ENCODE measurements at places on chromosomes 4 and X.

GRCh38 chr4:84503495-84504437 is 4.7 kb upstream of the NKX6-1 start:
- DNase-seq = no peak

- no peak for DNase-seq
Observed at GRCh38 chr4:54779476-54780148, 121.9 kb downstream of the KIT start.

GRCh38 chrX:152896450-152896849 is 1.4 kb upstream of the ZNF185 start:
- DNase-seq = no peak

GRCh38 chr4:39574946-39575345 is 47.7 kb upstream of the UGDH start:
- DNase-seq = no peak

GRCh38 chrX:105463473-105463872 is 243.0 kb upstream of the TEX13A start:
- no peak for DNase-seq

DNA sequence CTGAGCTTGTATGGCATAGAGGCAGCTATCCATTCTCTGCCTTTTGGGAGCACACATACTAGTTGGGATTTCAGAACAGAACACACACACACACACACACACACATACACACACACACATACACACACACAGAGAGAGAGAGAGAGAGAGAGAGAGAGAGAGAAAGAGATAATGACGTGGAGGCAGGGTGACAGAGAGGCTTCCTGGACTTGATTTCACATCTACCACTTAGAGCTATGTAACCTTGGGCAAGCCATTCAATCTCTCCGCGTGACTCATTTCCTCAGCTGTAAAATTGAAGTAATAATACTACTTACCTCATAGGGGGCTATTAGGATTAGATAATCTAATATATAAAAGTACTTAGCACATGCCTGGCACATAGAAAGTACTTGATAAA is 12.3 kb upstream of the GRIA3 start:
- DNase-seq = no peak

DNA sequence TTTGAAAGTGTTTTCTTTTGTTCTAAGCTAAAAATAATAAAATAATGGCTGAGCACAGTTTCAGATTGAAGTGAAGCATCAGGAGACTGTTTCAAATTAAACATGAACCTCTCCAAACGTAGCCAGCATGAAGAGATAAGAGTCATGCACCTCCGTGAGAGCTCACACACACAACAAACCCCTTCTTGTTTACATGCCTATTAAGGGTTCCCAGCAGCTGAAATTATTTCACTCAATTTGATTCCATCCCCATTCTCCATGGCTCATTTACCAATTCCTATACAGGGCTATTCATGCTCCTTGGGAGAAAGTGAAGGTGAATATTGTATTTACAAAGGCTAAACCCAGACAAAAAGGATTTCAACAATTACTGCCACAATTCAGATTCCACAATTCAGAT is 954.1 kb upstream of the INTU start:
- no peak for DNase-seq

- no peak for DNase-seq
Observed at GRCh38 chr4:62126064-62126732, 926.1 kb downstream of the ADGRL3 start.

DNA sequence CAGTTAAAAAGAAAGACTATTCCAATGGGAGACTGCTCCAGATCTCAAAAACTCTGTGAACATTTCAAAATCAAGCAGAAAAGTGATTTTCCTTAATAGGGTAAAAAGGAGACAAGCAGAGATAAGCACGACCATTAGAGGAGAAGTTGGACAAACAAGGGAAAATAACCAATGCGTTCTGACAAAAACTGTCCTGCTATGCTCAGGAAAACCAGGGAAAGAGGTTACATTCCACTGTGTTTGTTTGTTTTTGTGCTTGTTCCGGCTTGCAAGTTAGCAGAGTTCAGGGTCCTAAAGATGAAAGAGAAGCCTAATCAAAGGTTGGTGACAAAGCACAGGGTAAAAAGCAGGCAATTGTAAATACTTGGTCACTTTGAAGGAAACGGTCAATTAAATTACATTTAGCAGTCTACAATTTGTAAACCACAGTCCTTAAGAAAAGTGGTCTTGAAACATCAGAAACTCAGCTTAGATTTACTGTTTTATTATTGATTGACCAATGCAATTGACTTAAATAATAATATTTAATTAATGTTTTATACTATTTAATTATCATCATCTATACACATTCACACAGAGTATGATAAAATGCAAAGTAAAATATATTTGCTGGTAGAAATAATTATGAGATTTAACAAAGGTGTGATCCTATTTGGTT is 186.2 kb upstream of the CPXCR1 start:
- no peak for DNase-seq

DNA sequence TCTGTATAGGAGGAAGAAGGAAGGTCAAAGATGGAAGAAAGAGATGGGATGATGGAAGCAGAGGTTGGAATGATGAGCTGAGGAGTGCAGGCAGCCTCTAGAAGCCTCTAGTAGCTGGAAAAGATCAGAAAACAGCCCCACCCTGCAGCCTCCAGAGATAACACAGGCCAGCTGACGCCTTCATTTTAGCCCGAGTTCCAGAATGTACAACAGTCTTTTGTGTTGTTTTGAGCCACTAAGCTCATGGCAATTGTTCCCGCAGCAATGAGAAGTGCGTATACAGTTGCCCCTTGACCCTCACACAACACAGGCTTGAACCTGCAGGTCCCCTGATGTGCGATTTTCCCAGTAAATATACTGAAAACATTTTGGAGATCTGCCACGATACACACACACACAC is 72.0 kb downstream of the WFS1 start:
- DNase-seq = no peak

DNA sequence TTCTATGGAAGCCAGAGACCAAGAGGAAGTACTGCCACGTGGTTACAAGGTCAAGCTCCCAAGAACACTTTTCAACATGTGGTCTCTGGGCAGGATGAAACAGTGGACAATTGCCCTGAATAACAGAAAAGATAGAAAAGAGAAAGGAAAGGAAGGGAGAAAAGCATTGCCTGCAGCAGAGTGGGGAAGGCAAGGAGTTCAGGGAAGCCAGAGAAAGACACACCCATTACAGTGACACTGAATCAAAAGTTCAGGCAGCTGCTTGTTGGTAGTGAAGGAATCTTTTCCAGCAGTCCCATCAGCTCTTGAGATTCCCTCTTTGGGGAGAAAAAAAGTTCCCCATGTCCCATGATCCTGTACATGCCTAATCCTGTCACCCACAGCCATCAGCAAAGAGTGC is 80.5 kb downstream of the EIF4E start:
- no peak for DNase-seq

DNA sequence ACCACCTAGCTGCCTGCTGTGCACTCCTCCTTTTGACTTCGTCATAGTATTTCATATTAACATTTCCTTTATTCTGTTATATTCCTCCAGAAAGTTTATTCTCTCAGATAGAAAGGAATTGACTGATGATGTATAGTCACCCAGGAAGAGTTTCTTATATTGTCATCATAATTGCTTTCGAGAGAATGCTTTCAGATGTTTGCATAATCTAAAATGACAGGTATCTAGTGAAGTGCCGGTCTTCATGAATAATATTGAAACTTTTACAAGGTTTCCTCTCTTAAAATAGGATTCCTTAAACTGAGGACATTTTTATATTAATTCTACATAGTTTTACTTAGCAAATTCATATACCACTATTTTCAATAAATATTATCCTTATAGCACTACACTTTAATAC is 10.1 kb downstream of the SEC24D start:
- no peak for DNase-seq

GRCh38 chr4:110633358-110634341 is 10.8 kb upstream of the PITX2 start:
- no peak for DNase-seq

GRCh38 chr4:17475481-17475880 is 36.4 kb downstream of the QDPR start:
- DNase-seq = no peak

DNA sequence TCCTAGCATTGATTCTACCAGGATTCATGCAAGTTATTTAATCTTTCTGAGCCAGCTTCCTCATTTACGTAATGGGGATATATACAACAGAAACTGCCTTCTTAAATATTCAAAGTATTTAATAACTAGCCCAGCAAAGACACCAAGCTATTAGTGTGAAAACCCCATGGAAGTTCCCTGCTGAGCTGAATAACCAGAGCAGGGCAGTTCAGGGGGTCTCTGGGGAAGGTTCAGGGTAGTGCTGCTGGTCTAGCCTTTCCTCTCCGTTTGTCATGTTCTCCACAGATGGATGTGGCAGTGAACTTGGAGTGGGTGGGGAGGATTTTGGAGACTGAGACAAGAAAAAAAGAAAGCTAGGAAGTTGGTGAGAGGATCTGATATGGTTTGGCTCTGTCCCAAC is 240.8 kb upstream of the TAPT1 start:
- no peak for DNase-seq

DNA sequence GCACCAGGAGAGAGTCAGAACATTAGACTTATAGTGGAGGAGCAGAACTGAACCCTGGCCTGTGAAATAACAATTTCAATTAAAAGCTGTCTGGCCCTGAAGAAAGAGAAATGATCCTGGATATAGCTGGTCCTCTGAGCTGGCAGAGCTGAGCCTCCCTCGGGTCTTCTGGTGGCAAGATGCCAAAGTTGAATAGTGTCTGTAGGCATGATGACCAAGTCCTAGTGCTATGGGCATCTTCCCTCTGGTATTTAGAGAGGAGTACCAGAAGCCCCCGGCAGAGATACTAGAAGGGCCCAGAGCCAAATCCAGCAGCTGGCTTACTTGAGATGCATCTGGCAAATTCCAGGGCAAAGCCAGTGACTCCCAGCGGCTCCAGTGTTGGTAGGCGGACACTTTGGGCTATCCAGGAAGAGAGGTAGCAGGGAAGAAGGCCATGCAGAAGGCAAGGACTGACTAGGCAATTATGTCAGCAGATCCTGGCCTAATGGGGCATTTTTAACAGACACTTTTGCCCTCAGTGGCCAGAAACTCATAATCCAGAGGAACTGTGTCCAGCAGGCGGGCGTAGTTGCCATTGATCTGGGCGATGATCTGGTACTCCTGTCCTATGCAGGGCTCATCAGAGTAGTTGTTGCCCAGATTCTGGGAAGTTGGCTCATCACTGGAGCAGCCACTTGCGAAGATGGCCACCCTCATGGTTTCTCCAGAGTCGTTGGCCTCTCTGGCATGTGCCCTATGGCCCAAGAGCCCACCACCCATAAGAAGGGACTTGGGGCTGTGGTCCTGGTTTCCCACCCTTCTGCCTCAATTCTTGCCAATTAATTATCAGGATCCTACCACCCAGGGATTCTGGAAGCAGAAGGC is 17.9 kb downstream of the VSIG4 start:
- DNase-seq = no peak

- no peak for DNase-seq
Observed at GRCh38 chrX:39944416-39944815, 153.3 kb downstream of the BCOR start.

DNA sequence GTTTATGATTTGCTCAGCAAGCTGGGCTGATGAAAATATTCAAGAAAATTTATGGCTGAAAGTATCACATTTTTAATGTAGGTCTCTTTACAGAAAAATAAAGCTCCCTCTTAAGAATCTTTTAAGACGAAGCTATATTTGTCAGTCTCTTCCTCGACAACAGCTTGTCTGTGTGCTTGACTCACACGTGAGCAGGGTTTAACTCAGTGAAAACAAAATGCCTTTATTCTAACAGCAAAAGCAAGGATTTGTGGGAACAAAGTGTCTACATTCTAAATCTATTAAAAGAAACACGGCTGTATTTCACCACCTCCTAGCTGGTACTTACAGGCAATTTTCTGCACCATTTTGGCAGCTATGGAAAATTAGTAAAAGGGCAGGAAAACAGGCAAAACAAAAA is 75.5 kb downstream of the NYX start:
- no peak for DNase-seq

- DNase-seq = no peak
Observed at GRCh38 chrX:41912923-41913322, 10.4 kb downstream of the CASK start.

GRCh38 chr4:3384771-3385710 is 56.7 kb upstream of the HGFAC start:
- DNase-seq = no peak

DNA sequence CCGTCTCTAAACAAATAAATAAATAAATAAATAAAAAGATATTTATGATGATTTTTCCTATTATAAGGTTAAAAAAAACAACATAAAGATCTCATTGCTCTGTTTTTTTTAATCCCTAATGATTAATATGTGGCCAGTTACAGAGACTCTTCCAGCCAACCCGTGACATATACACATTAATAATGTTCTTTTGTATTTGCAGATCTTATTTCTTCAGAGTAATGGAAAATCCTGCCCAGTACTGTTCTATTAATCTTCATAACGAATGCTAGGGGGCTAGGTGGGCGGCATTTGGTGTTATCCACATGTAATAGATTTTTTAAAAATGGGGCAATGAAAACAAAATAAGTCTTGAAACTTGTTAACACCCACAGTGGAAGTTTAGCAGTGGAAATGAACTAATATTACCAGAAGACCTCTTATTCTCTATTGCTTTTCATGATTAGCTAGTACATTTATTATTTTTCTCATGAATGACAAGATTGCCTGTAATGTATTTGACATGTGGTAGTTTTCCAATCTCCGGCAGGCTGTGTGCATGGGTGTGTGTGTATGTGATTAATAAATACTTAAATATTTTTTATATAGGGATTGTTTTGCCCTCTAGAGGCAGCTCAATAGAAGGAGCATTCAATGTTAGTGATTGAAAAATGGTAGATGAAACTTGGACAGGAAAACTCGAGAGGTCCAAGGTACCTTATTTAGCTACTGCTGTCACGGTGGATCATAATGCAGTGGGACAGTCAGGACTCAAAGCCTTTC is 457.4 kb downstream of the IL1RAPL1 start:
- DNase-seq = no peak

- DNase-seq = no peak
Observed at GRCh38 chr4:7021930-7022664, 21.1 kb upstream of the TADA2B start.

- no peak for DNase-seq
Observed at GRCh38 chrX:110293658-110294057, 24.2 kb downstream of the AMMECR1 start.

- no peak for DNase-seq
Observed at GRCh38 chr4:41750121-41750625, 1.6 kb upstream of the PHOX2B start.

- no peak for DNase-seq
Observed at GRCh38 chr4:61886131-61886530, 686.0 kb downstream of the ADGRL3 start.

DNA sequence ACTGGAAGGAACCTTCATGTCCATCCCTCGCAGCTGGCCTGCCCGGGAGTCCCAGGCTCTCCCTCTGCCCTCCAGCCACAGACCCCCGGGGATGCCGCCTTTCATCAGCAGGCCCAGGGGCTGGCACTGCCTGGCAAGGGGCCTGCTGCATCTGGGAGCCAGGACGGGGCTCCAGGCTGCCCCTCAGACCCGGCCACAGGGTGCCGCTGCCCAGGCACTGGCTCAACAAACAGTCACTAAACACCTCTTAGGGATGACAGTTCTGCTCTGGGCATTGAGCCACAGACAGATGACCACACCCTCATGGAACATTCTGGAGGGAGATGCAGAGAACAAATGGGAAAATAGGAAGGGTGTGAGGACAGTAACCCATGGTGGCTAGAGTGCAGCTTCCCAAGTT is 109.3 kb downstream of the HMX1 start:
- no peak for DNase-seq
